ENCODE measurements at places on chromosomes 1 and 21.

GRCh38 chr21:42446531-42446930 is 42.8 kb downstream of the UBASH3A start:
- DNase-seq, result no peak

DNA sequence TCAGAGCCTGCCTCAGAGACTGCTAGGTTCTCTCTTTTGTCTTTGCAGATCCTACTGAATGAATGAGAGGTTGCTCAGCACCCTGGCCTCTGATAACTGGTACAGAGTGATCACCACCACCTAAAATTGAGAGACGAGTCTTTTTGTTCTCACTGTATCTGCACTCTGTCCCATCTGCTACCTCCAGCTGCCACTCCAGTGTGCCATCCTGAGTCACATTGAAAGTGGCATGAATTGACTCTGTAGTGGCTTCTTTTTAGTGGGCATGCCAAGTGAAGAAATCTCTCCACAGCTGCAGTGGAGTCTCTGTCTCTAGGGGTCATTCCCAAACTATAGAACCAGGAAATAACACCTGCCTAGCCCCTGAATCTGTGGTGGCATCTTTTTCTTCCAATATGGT is 14.7 kb downstream of the CAMK1G start:
- DNase-seq, result no peak

GRCh38 chr21:31284797-31285397 is 59.2 kb downstream of the TIAM1 start:
- DNase-seq, result peak; percentile 55

GRCh38 chr1:46594063-46594462 is 10.0 kb downstream of the MKNK1 start:
- no peak for DNase-seq

- no peak for DNase-seq
These were observed 24.4 kb upstream of the RGS5 start for GRCh38 chr1:163227126-163227525.

DNA sequence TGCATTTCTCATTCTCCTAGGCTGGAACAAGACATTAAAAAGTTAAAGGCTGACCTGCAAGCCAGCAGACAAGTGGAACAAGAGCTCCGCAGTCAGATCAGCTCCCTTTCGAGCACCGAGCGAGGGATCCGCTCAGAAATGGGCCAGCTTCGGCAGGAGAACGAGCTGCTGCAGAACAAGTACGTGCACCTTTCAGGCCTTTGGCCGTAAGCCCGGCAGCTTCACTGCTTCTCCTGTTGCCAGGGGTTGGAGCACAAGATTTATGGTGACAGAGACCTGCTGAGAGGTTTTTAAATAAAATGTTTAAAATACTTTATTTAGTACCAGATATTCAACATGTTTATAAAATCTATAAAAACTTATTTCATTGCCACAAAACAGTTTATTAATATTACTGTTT is 53.4 kb downstream of the MACO1 start:
- no peak for DNase-seq

DNA sequence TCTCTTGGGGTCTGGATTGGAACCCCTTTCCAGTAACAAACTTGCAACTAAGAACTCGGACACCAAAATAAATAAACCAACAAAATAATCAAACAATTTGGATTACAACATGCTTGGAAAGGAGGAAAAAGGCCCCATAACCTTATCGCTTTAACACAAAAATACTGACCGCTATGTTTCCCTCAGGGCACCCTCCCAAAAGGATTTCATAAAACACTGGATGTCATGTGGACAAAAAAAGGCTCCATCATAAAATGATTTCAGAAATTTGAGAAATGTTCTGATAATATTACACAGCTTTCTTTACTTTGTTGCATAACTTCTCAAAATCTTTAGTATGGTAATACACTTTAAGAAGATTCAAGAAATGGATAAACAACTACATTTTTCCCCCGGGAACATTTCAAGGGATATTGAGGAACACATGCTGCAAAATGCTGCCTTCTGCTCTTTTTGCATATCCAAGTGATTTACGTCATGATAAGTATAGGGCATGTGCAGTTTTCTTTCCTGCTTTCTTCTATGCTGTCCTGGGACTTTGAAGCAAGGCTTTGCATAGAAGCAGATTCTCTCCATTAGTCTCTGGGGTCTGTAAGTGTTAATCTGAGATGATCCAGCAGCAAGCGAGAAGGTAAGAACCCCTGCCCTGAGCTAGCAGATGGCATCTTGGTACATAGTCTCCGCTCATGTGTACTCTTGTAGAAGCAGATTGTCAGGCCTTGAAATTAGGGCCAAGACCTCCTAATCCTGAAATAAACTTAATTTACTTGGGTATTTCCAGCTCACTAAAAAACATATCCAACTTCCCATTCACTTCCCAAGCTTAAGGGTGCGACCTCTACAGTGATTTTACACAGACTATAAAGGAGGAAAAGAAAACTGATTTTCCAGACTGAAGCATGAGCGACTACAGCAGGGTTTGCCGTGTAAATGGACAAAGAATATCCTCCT is 85.5 kb upstream of the KIAA0040 start:
- DNase-seq, result no peak

- peak; percentile 31 for DNase-seq
These were observed 133.4 kb downstream of the PLPPR5 start for GRCh38 chr1:98870959-98871903.

DNA sequence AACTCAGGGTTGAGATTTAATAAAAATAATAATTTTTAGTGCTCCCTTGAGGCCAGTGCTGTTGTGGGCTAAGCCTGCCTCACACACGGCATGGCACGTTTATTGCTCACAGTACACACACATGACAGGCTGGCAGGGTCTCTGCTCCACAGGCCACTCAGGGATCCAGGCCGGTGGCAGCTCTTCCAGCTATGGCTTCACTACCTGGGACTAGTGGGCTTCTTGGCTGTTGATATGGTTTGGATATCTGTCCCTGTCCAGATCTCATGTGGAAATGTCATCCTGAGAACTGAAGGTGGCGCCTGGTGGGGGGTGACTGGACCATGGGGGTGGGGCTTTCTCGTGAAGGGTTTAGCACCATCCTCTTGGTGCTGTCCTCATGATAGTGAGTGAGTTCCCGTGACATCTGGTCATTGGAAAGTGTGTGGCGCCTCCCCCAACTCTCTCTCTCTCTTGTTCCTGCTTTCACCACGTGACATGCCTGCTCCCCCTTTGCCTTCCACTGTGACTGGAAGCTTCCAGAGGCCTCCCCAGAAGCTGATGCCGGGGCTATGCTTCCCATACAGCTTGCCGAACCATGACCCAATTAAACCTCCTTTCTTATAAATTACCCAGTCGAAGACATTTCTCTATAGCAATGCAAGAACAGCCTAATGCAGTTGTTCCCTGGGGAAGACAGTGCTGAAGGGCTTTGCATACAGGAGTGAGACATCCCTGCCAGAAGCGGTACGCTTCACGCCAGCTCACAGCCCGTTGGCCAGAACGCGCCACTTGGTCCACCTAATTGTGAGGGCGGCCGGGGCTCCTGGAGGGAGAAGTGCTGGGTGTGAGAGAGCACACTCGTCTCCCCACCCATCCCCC is 226.9 kb upstream of the C1orf174 start:
- no peak for DNase-seq

- peak; percentile 89 for DNase-seq
These were observed 39.0 kb downstream of the GALNT2 start for GRCh38 chr1:230105754-230106625.

DNA sequence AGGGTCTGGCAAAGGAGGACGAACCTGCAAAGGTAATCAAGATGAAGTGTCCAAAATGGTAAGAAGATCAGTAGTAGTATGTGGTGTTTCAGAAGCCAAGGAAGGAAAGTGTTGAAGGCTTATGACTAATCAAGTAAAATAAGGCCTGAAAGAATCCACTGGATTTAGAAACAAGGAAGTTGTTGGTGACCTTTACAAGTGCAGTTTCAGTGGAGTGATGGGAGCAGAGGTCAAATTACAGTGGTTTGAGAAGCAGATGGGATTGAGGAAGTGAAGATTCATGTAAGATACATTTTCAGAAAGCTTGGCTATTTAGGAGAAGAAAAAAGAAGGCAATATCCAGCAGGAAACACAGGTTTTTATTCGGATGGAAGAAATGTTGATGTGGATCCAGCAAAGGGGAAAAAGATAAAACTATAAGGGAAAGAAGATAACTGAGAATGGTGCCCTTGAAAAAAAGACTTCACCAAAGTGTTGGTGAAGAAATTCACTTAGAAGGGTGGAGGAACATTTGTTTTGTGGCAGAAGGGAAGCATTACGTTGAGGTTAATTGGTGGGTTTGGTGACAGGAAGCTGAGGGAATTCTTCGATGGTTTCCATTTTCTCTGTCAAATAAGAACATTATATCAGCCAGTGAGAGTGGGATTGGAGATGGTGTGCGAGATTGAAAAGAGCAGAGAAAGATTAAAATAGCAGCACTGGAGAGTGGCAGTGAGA is 2.1 kb downstream of the ARMH1 start:
- DNase-seq, result peak; percentile 88

GRCh38 chr1:155254228-155254713 is 1.0 kb downstream of the ENTREP3 start:
- DNase-seq, result peak; percentile 20

GRCh38 chr1:182595641-182596240 is 6.7 kb upstream of the RNASEL start:
- DNase-seq, result peak; percentile 73

DNA sequence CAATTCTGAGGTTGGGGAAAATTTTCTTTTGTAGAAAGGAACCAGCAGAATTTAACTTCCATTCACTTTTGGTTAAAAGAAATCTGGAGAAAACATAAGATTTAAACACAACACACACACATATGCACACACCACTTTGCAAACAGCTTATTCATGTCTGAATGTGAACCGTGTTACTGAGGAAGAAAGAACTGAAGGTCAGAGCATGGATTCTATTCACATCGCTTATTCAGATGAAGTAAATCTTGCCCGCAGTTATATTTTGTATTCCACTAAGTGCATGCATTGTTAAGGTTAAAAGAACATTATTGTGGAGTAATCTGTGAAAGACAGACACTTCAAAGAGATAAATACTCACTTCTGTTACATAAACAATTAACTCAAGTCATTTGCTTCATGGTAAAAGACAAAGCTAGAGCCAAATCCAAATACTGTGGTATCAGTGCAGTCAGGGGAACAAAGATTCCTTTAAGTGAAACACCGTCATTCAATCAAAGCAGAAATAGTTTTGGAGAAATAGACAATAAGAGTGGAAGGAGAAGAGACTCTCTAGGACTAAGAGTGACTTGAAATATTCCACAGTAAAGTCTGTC is 82.0 kb downstream of the LRRC53 start:
- no peak for DNase-seq

DNA sequence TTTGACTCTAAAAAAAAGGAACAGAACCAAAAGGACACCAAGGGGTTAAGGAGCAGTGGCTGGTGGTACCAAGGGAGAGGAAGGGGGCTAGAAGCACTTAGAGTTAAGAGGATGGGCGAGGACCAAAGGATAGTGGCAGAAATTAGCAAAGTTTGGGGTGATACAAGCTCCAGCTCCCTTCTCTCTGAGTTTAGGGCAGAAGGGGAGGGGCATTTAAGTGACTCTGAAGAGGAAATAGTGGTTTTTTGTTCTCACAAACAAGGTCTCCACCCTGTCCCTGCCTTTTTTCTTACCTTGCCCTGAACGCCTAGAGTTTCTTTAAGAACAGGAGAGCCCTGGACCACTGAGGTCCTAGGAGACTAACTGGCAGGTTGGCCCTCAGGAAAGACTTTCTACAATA is 3.3 kb downstream of the CDC42SE1 start:
- no peak for DNase-seq

DNA sequence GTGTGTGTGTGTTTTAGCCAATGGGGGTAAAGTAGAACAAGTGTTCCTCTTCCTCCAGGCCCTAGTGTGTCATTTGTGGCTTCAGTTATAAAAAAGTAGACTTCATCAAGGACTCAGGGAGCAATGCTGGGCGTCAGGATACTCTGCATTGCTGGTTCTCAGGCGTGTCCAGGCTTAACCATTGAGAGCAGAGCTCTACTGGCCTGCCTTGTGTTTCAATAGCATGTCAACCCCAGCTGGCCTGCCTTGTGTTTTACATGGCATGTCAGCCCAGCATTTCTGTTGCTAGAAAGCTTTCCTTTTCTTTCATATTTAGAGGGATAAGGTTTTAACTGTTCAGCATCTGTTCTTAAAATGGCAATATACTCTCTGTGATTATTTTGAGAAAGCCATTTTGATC is 117.6 kb upstream of the TMPRSS15 start:
- no peak for DNase-seq

GRCh38 chr1:203271018-203271743 is 34.1 kb upstream of the BTG2 start:
- DNase-seq, result peak; percentile 87

DNA sequence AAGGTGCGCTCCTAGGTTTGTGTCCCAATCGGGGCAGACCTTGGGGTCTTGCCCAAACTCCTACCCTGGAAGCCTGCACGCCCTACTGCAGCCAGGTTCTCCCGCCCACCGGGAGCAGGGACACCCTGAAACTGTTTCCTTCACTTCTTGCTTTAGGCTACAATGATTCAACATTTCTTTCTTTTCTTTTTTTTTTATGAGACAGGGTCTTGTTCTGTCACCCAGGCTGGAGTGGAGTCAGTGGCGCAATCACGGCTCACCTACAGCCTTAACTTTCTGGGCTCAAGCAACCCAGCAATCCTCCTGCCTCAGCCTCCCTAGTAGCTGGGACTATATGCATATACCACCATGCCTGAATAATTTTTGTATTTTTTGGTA is 75.8 kb downstream of the ITPKB start:
- DNase-seq, result no peak
